ENCODE measurements at places on chromosomes 3 and 15.

DNA sequence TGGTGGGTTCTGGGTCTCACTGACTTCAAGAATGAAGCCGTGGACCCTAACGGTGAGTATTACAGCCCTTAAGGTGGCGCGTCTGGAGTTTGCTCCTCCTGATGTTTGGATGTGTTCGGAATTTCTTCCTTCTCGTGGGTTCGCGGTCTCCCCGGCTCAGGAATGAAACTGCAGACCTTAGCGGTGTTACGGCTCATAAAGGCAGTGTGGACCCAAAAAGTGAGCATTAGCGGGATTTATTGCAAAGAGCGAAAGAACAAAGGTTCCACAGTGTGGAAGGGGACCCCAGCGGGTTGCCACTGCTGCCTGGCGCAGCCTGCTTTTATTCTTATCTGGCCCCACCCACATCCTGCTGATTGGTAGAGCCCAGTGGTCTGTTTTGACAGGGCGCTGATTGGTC, 420.5 kb upstream of the BCHE start:
- no peak for DNase-seq

DNA sequence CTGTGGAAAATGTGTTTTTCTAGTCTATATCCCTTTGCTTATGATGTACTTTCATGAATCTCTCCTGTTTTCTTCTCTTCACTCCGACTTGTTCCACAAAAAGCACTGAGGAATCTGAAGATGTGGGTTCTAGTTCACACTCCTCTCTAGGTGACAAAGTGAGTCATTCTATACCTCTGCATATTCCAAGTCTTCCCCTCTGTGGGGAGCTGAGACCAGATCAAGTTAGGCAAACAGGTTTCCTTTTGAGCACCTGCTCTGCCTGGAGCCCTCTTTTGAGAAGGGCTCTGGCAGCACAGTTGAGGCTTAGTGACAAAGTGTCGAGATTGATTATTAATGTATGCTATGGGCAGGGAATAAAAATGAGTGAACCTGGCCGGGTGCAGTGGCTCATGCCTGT, 82.4 kb upstream of the VGLL4 start:
- DNase-seq, result no peak

GRCh38 chr15:41862515-41863116, 24.0 kb downstream of the PLA2G4B start:
- DNase-seq, result no peak

DNA sequence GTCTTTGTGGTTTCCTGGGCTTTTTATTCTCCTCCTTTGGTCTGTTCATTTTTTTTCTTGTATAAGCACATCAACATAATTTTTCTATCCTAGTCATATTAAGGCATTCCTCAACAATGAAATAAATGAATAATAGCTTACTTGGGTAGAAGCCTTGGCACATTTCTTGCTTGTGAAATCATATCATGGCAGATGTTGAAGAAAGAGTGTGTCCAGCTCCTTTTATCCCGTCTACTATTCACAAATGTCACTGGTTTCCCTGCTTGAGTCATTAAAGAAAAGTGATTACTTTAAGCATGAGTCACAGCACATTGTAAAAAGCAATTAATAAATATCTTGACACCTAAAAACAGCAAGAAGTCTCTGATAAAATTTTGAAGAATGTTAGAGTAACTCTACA, 42.1 kb downstream of the MINAR1 start:
- no peak for DNase-seq

GRCh38 chr3:10883478-10884234, 67.6 kb downstream of the SLC6A11 start:
- peak; percentile 3 for DNase-seq

GRCh38 chr3:147407114-147407497, 763 bp upstream of the ZIC4 start:
- DNase-seq, result no peak

- no peak for DNase-seq
These were observed 645 bp downstream of the COPS2 start for GRCh38 chr15:49154799-49155109.

DNA sequence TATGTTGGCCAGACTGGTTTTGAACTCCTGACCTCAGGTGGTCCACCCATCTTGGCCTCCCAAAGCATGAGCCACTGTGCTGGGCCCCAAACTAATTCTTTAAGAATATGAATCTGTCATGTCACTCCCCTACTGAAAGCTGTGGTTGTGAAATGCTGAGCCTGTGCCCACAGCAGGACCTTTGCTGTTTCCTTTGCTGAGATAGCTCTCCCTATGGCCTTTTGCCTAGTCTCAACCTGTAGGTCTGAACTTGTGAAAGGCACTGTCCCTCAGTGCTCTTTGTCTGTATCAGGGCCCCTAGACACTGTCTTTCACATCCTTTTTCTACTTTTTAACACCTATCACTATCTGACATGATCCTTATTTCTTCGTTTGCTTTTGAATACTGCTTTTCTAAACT, 62.7 kb upstream of the CCR4 start:
- no peak for DNase-seq

DNA sequence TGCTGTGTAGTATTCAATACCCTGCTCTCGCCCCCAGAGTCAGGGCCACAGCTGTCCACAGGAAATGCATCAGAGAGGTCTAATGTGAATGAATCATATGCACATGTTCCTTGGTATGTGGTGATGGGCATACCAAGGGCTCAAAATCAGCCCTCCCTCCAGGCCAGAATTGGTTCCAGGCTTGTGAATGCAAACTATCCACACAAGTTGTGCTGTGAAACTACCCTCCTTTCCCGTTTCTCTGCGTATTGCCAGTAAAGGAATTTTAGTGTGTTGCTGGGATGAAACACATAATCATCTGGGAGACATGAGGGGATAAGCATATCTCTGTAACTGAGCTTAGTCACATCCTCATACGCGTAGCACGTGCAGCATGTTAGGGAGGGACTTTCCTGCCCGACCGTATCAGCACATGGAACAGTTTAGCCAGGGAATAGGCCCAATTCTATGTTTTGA, 9.2 kb upstream of the MME start:
- DNase-seq, result no peak

GRCh38 chr3:84683493-84683892, 275.3 kb upstream of the CADM2 start:
- no peak for DNase-seq

DNA sequence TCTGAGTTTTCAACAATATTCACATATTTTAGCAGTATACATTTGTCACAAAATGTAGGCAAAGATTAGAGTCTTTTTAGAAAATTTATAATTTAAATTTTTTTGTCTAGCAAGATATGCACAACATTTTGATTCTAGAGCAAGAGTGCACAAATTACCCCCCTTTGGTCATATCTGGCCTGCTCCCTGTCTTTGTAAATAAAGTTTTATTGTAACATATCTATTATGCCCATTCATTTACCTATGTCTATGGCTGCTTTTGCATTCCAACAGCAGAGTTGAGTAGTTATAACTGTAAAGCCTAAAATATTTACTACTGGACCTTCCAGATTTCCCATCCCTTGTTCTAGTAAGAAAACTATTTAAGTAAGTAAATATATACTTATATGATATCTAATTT, 430.7 kb downstream of the EDEM1 start:
- no peak for DNase-seq

DNA sequence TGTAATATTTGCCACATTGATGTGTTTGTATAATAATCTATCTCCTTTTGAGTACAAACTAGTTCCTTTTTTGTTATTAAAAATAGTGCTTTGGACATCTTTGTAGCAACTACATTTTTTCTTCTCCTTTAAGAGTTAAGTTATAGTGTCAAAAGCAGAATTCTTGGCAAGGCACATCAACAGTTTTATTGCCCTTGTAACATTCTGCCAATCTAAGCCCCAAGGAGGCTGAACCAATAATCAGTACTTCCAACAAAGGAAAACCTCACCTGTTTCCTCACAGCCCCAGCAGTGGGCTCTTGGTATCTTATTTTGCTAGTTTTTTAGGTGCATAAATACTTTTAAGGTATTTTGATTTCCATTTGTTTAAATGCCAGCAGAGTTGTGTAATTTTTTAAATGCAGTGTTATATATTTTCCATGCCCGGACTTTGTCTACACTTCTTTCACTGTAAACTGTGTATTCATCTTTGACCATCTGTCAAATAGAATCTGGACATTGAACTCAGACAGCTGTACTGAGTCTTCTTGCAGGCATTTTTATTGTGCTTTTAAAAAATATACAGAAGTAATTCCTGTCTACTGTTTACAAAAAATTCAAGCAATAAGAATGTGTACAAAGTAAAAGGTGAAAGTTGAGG, 101.0 kb downstream of the MYLK start:
- DNase-seq, result no peak

- peak; percentile 28 for DNase-seq
These were observed 28.2 kb downstream of the DUOX1 start for GRCh38 chr15:45157974-45158373.

- no peak for DNase-seq
These were observed 2.4 kb downstream of the SEMA6D start for GRCh38 chr15:47719730-47720129.

DNA sequence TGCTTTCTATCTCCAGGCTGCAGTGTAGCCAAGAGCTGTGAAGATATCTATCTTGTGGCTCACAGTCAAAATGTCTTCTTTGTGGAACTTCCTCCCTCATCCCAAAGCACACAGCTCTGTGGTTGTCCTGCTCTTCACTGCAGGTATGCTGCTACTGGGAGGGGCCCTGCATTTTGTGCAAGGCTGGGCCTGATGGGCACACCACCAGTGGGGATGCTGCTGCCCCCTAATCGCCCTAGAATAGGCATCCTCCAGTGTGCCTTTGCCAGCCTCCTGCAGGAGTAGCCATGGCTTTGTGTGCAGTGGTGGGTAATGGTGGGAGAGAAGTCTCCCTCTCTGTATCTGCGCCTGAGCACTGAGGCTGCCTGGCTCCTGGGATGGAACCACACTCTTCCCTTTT, 297.3 kb downstream of the DOCK3 start:
- DNase-seq, result no peak

GRCh38 chr15:96560246-96560895, 229.9 kb downstream of the NR2F2 start:
- DNase-seq, result no peak

DNA sequence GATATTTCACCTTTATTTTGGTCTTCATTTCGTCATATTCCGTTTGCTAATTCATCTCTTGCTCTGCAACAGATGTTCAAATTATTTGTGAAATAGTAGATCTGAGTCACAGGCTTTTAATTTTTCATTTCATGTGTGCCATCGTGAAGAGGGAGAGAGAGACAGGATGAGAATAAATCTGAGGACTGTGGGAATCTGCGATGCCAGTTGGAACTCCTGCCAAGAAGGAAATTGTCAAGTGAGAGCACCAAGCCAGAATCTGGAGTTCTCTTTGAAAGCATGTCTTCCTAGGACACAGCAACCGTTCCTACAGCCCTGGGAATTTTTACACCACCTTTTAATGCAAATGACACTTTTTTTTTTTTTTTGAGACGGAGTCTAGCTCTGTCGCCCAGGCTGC, 48.8 kb downstream of the NSMCE3 start:
- no peak for DNase-seq
